Left ventricle myocardium superior (tissue), 1 donor: ENCODE measurements at places on chromosomes 2 and 18. TPM values are rescaled to one million over a fixed set of nuclear protein-coding genes. Genes with fewer than 3 reads are reported as not detected.

The ARHGAP28 gene
- total RNA-seq = 1.4 TPM

The IL36A gene
- not detected for total RNA-seq

The CCDC142 gene
- total RNA-seq = 6.6 TPM

The MLPH gene
- total RNA-seq = 88.9 TPM

The CCNYL1 gene
- 8.3 TPM for total RNA-seq

The IL18R1 gene
- total RNA-seq = 1.3 TPM

The PSMG2 gene
- total RNA-seq = 40.6 TPM

The OTOF gene
- total RNA-seq = not detected

The GKN2 gene
- total RNA-seq = not detected

The PLGLB1 gene
- total RNA-seq = 2.7 TPM

The DNAH7 gene
- total RNA-seq = 0.25 TPM

The UGT1A5 gene
- not detected for total RNA-seq

The RFTN2 gene
- total RNA-seq = 7.5 TPM

The TEX261 gene
- total RNA-seq = 50.4 TPM

The SCTR gene
- total RNA-seq = 1.0 TPM

The PLA2R1 gene
- total RNA-seq = 2.9 TPM

The METTL4 gene
- 5.9 TPM for total RNA-seq

The ANKRD62 gene
- total RNA-seq = not detected

The TEX44 gene
- not detected for total RNA-seq

The CPS1 gene
- total RNA-seq = 3.1 TPM

The GPR148 gene
- not detected for total RNA-seq

The NOSTRIN gene
- 11.5 TPM for total RNA-seq

The TMX3 gene
- 25.7 TPM for total RNA-seq

The PARD3B gene
- total RNA-seq = 6.5 TPM

The ITGA6 gene
- total RNA-seq = 54.8 TPM

The SLC16A14 gene
- 4.0 TPM for total RNA-seq

The TSPYL6 gene
- total RNA-seq = not detected
